NCI-H2081 (cell line): ENCODE measurements at places on chromosomes 2 and 18.

DNA sequence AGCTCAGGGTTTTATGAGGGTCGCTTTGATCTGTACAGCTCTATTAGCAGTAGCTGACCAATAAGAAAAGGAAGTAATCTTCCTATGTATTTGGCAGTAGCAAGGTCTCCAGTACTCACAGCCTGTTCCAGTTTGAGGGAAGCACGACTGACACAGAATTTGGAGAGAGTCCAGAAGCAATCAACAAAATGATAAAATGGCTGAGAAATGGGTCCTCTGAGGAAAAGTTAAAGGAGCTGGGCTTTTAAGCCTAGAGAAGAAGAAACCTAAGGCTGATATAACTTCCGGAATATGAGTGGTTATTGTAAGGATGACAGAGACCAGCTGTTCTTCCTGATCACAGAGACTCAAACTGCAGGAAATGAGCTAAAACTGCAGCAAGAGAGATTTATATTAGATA lies 382.8 kb downstream of the GPD2 start:
- no peak for DNase-seq

- no peak for DNase-seq
Observed at GRCh38 chr18:55115606-55116005, 156.3 kb upstream of the CCDC68 start.

- no peak for DNase-seq
Observed at GRCh38 chr2:236658974-236659757, 89.5 kb downstream of the ACKR3 start.

DNA sequence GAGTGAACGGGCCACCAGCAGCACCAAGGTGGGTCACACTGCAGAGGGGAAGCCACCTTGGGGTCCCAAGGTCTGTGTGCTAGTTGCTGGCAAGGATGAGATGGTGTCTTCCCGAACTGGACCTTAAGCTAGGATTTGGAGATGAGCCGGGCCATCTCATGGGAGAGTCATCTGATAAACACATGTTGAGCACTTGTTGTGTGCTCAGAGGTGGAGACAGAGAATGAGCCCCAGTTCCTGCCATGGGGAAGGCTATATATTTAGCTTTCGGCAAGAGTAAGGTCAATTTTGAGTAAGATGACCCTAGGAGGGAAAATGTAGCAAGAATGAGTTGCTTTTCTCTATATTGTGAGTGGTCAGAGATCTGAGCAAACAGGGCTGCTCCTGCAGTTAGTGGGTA lies 41.4 kb upstream of the RPL31 start:
- no peak for DNase-seq

- DNase-seq, result no peak
Observed at GRCh38 chr2:86434290-86434689, 6.9 kb upstream of the KDM3A start.

DNA sequence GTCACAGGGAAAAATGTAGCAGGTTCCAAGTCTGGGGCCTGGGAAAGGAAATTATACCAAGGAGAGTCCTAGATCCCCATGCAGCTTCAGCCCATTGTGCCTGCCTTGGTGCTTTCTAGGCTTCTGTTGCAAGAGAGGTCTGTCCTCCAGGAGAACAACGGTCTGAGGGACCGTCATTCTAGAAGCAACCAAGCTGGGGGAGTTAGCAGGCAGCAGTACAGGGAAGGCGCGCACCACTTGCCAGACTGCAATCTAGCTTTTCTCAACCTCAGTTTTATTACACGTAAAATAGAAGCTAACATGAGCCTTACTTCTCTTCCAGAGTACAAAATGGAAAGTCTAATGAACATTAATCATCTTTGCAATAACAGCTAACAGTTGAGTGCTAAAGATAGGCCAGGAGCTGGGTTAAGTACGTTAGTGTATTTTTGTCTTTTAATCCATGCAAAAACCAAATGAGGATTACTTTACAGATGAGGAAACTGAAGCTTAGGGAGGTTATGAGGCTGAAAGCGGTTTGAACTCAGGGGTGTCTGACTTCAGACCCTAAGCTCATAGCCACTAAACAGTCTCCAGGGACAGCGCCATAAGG lies 1.9 kb downstream of the TCF23 start:
- no peak for DNase-seq

DNA sequence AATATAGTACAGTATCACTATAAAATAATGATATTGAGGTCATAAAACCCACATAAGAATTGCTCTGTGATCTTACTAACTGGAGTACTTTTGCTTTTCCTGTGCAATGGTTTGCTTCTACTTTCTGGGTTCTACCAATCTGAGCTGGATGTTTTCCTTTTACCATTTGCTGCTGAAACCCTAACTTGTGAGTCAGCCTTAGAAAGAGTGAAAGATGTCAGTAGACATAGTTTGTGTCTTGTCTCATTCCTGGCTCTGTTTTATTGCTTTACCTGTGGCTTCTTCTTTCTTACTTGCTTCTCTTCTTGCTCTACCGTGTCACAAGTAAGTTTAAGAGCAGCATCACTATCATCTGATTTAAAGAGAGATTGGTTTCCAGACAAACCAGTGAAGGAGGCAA lies 61.0 kb downstream of the MBD2 start:
- DNase-seq, result no peak

GRCh38 chr2:159904127-159904958 lies 106.3 kb upstream of the CD302 start:
- no peak for DNase-seq

- no peak for DNase-seq
Observed at GRCh38 chr2:43762286-43762685, 11.6 kb upstream of the DYNC2LI1 start.
